ENCODE measurements at places on chromosomes 7 and 10. TPM values are rescaled to one million over a fixed set of nuclear protein-coding genes. Genes with fewer than 3 reads are reported as not detected.

GRCh38 chr7:20064974-20065862 lies 152.0 kb downstream of the MACC1 start:
- no peak for DNase-seq

GRCh38 chr10:117590101-117590875 lies 47.7 kb downstream of the EMX2 start:
- no peak for DNase-seq

DNA sequence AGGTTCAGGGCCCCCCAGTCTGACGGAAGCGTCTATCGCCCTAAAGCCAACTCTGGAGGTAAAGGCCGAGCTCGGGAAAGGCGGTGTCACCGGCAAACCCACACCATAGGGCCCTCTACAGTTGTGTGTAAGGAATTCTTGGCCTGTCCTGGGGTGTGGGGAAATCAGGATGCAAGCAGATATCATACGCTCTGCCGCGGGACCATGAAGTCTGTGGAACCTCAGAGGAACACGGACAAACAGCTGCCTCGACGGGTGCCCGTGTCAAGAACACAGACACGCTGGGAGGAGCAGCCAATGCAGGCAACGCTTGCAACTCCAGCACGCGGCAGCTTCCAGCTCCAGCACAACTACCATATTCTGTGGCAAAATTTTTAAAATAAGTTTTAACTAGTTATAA lies 157.9 kb downstream of the DIP2C start:
- DNase-seq = no peak

DNA sequence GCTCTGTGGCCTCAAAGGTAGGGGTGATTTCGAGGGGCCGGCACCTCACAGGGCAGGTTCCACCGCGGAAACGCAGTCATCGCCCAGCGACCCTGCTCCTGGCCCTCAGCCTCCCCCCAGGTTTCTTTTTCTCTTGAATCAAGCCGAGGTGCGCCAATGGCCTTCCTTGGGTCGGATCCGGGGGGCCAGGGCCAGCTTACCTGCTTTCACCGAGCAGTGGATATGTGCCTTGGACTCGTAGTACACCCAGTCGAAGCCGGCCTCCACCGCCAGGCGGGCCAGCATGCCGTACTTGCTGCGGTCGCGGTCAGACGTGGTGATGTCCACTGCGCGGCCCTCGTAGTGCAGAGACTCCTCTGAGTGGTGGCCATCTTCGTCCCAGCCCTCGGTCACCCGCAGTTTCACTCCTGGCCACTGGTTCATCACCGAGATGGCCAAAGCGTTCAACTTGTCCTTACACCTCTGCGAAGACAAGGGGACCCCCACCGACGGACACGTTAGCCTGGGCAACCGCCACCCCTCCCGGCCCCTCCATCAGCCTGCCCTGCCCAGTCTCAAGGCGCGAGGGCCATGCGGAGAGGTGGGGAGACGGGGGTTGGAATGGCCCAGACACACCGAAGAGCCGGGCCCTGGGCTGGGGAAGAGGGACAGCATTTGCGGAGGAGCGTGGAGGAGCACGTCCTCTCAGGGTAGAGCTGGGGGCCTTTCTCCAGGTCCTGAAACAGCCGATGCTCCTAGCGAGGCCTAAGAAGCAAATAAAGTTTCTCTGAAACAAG lies 6.0 kb downstream of the SHH start:
- DNase-seq = no peak

DNA sequence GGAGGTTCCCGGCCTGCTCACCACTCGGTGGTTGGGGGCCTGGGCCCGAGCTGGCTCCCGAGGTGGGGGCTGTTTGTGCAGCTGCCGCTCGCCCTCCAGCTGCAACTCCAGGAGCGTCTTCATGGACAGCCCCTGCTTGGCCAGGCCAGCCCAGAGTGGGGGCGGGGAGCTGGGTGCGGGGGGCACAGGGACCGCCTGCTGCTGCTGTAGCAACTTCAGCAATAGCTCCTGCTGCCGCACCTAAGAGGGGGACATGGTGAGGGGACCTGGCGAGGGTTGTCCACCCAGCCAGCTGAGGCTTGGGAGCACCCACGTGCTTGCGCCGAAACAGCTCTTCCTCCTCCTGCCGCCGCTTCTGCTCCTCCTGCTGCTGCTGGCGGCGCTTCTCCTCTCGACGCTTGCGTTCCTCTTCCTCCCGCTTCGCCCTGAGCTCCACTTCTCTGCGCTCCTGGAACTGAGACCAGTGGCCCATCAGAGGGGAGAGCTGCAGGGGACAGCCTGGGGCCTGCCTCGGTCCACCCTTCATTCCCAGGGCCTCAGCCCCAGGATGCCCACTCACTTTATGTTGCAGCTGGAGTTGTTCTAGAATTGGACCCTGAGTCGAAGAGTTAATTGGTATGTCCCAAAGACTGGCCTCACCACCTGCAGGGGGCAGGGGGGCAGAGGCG lies 9.6 kb downstream of the GNB2 start:
- DNase-seq = peak; percentile 15

C7orf57 gene
- not detected for total RNA-seq

OR2A12 gene
- total RNA-seq = not detected

GRCh38 chr10:121843379-121843778 lies 84.5 kb downstream of the ATE1 start:
- no peak for DNase-seq

WNT8B gene
- 0.13 TPM for total RNA-seq

DNA sequence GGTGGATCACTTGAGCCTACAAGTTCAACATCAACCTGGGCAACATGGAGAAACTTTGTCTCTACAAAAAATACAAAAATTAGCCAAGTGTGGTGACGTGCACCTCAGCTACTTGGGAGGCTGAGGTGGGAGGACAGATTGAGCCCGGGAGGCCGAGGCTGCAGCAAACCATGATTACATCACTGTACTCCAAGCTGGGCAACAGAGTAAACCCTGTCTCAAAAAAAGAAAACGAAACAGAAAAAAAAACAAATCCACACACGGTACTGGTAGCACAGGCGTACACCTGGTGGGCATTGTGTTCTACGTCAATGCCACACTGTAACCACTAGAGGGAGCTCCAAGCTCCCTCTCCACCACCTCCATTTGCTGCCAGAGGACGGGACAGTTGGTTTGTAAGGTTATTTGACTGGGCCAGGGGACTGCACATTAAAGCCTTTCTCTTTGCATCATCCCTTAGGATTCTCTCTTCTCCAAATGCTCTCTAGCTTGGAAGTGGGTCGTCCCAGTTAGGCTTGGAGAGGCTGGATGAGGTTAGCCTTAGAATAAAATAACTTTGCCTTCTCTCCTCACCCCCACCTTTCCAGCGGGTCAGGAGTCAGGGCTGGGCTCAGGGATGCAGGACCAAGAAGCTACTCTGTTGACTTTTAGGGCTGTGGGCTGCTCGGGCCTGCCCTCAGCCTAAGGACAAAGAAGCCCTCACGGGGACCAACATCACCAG lies 130.8 kb downstream of the SORBS1 start:
- DNase-seq = peak; percentile 51

DNA sequence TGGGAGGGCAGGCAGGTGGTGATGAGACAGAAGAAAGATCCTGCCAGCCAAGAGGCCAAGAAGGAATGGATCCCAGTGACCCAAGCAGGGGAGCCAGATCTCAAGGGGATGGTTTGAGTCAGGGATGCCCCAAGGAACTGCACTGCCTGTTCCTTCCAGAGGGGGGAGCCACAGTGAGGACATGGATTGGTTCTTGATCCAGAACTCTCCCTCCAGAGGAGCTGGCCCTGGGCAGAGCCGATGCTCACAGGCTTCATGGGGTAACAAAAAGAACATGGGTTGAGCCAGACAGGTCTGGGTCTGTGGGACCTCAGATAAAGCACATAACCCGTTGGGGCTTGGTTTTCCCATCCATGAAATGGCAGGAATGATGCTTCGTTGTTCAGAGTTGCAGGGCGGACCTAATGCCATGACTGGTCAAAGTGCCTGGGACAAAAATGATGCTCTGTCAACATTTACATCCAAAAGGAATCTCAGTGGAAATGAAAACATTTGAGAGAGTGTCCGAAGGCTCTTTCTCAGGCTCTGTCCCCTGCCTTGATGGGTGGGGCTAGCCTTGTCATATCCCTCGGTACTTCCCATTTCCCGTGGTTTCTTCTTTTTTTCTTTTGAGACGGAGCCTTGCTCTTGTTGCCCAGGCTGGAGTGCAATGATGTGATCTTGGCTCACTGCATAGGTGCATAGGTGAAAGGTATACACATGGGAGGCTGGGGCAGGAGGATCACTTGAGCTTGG lies 4.7 kb upstream of the DENND2A start:
- DNase-seq = no peak

GRCh38 chr7:54877683-54878082 lies 118.7 kb upstream of the SEC61G start:
- DNase-seq = no peak

PRKAG2 gene
- 34.6 TPM for total RNA-seq

GRCh38 chr7:46123-46829 lies 146.1 kb upstream of the FAM20C start:
- DNase-seq = peak; percentile 0

- DNase-seq = no peak
Measured at GRCh38 chr10:93336110-93336509, 146.0 kb downstream of the MYOF start.

- no peak for DNase-seq
Measured at GRCh38 chr10:96153070-96153469, 23.0 kb downstream of the ZNF518A start.

- no peak for DNase-seq
Measured at GRCh38 chr7:138903186-138903820, 77.9 kb downstream of the KIAA1549 start.

IFIT1B gene
- total RNA-seq = not detected

GRCh38 chr10:120414946-120415345 lies 42.1 kb upstream of the PLPP4 start:
- DNase-seq = no peak

DNA sequence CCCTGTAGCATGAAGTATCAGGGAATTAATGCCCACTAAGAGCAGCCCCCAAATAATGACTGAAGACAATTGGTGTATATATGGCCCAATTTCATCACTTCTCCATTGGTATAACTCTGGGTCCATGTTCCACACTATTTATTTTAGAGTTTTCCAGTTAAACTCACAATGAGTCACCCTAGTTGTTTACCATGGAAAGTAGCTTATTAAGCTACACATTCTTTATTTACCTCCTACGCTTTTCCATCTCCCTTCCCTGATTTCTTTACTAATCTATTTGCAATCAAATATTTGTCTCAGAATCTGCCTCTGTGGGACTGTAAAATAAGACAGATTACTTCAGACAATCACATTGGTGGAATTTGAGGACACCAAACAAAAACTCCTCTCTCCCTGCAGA lies 655.6 kb downstream of the SORCS1 start:
- no peak for DNase-seq

GRCh38 chr10:99843310-99843709 lies 60.9 kb downstream of the ABCC2 start:
- DNase-seq = no peak

DNA sequence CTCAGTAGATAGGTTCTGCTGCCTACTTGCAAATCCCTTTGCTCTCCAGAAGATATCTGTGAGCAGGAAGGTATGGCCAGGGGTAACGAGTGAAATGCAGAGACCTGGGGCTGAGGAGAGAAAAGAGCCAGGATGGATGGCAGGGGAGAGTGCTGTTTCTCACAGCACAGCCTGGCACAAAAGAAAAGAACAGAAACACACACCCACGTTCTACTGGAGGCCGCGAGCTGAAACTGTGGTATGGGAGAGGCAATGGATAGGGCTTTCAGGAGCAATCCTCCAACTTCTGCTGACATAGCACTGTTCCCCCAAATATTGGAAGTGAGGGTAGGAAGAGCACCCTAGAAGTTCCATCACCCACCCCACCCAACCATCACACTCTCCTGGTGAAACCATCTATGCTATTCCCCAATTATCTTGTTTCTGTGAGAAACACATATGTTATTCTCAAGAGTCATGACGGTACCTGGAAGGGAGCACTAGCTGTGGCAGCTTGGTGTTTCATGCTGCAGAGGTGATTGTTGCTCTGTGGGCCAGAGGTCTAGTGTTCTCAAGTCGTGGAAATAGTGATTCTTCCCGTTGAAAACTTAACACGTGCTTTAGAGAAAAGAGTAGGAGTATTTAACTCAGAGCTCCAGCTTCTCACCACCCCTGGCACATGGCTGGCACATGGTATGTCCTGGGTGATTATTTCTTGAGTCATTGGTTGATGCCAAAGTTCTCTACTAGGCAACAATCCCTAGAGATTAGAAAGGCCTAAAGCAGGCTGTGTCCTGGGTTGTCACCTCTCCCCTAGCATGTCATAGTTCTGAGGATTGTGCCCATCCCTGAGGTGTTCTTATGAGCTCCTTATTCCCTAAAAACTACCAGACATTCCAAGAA lies 198.3 kb downstream of the PLXNA4 start:
- no peak for DNase-seq

- DNase-seq = no peak
Measured at GRCh38 chr7:118005026-118005425, 131.8 kb upstream of the CTTNBP2 start.
